CD8-positive, alpha-beta memory T cell (primary cell): ENCODE measurements at places on chromosomes 1 and 21. TPM values are rescaled to one million over a fixed set of nuclear protein-coding genes. Genes with fewer than 3 reads are reported as not detected.

DNA sequence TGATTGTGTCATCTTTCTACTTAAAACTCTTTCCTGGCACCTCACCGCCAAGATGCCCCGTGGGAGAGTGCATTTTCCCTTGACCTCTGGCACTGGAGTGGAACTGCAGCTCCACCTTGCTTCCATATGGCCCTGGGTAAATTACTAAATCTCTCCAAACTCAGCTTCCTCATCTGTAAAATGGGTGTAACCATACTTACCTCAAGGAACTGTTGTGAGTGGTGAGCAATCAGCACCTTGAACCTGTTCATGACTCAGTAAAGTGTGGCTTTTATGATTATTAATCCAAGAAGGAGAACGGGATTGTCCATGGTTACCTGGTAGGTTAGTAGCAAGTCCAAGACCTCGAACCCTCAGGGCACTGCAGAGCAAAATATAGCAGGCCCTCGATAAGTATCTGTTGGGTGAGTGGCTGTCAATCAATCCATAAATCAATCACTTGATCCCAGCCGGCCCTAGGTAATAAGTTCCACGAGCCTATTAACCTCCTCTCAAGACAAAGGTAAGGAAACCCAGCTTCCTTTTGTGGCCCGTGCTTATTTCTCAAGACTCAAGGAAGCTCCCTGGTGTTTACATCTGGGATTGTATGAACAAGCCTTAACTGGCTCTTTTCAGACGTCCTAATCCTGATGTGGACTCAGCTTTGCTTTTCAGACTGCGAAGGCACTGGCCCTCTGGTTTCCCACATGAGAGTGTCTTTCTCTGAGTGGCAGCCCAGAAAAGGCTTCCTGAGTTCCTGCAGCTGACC, 114.0 kb upstream of the GJB5 start:
- H3K4me1 ChIP-seq, result no peaks in the 10 kb centered on the region
- H3K4me3 ChIP-seq, result no peak overlapping the region
- no peaks in the 10 kb centered on the region for H3K36me3 ChIP-seq

GRCh38 chr1:221294242-221294641, 415.0 kb downstream of the HLX start:
- H3K27ac ChIP-seq, result no peak overlapping the region
- no peaks in the 10 kb centered on the region for H3K4me1 ChIP-seq

GRCh38 chr1:203036537-203036936, 10.2 kb downstream of the PPFIA4 start:
- no peak overlapping the region for H3K4me3 ChIP-seq
- no peaks in the 10 kb centered on the region for H3K27me3 ChIP-seq
- H3K27ac ChIP-seq, result no peak overlapping the region

- peaks cover 70% of the 10 kb centered on the region for H3K27me3 ChIP-seq
- no peak overlapping the region for H3K27ac ChIP-seq
- peaks cover 31% of the 10 kb centered on the region for H3K4me1 ChIP-seq
- H3K36me3 ChIP-seq, result no peaks in the 10 kb centered on the region
- DNase-seq, result no peak
These were observed 10.0 kb downstream of the NR5A2 start for GRCh38 chr1:200037501-200037900.

GRCh38 chr1:8416881-8417280, 99.0 kb downstream of the SLC45A1 start:
- no peaks in the 10 kb centered on the region for H3K27me3 ChIP-seq
- H3K27ac ChIP-seq, result no peak overlapping the region
- peaks cover 73% of the 10 kb centered on the region for H3K4me1 ChIP-seq
- no peak overlapping the region for H3K4me3 ChIP-seq
- DNase-seq, result no peak

DNA sequence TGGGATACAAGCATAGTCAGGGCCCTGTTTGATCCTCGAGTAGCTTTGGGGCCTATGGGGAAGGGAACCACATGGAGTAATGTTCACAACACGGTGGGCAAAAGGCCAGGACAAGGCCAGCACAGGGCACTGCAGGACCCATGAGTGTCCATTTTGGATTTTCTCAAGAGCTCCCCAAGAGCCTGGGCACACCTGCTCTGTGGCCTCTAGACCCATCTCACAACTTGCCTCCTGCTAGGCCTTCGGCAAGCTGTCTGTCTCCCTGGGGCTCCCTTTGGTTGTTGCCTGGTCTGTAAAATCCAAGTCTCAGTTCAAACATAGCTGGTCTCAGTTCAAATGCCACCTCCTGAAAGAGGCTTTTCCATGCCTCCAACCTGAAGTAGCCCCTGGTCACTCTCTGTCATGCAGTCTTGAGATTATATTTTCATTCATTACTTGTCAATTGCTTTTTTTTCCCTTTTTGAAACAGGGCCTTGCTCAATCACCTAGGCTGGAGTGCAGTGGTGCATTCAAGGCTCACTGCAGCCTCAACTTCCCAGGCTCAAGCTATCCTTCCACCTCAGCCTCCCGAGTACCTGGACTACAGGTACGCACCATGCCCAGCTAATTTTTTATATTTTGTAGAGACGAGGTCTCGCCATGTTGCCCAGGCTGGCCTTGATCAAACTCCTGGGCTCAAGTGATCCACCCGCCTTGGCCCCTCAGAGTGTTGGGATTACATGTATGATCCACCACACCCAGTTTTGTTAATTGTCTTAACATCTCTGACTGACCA, 107.4 kb downstream of the MATN1 start:
- no peak overlapping the region for H3K27ac ChIP-seq
- no peaks in the 10 kb centered on the region for H3K4me1 ChIP-seq
- no peaks in the 10 kb centered on the region for H3K36me3 ChIP-seq
- no peak for DNase-seq
- H3K27me3 ChIP-seq, result no peaks in the 10 kb centered on the region

DNA sequence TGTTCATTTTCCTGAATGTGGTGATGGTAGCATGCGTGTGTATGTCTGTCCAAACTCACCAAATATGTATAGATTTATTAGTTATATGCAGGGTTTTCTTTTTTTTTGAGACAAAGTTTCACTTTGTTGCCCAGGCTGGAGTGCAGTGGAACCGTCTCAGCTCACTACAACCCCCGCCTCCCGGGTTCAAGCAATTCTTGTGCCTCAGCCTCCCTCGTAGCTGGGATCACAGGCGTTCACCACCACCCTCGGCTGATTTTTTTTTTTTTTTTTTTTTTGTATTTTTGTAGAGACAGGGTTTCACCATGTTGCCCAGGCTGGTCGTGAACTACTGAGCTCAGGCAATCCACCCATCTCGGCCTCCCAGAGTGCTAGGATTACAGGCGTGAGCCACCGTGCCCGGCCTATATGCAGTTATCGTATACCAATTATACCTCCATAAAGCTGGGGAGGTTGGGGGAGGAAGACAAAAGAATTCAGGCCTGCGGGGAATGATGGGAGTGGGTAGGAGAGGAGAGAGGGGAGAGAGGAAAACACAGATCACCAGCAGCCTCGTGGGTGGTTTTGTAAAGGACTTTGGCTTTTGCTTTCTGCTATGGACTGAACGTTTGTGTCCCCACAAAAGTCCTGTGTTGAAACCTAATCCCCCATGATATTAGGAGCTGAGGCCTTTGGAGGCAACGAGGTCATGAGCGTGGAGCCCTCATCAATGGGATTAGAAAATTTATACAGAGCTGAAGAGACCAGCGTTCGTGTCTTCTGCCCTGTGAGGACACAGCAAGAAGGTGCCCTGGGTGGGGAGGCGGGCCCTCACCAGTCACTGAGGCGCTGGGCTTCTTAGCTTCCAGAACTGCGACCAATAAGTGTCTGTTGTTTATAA, 4.4 kb upstream of the HNRNPU start:
- H3K4me3 ChIP-seq, result no peak overlapping the region
- no peak overlapping the region for H3K27ac ChIP-seq
- peaks cover 19% of the 10 kb centered on the region for H3K4me1 ChIP-seq
- no peaks in the 10 kb centered on the region for H3K36me3 ChIP-seq

DNA sequence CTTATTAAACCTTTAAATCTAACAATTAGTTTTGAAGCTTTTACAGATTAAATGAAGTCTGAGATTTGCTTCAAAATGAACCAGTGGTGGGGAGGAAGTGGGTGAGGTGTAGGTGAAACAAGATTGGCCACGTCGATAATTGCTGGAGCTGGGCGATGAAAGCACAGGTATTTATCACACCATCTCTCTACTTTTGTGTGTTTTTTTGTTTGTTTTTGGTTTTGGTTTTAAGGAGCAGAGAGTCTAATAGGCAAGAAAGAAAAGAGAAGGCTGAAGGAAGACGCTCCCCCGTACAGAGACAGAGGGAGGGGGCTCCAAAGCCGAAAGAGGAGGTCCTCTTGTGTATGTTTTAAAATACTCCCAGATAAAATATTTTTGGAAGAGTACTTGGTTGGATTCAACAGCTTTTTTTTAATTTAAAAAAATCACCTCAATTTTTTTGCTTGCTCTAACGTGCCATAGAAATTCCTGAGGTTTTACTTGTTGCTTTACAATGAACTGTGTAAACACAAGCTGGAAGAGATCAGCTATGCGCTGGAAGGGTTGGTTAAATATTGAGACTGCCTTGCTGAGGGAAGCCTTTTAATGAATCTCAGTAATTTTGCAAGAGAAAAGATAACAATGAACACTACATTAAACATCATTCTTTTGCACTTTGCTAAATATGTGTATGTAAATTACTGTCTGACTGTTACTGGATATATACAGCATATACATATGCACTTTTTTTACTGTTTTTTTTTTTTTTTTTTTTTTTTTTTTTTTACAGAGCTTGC, 6.7 kb upstream of the LGALS8 start:
- H3K27me3 ChIP-seq, result no peaks in the 10 kb centered on the region
- H3K4me1 ChIP-seq, result peaks cover 7% of the 10 kb centered on the region
- DNase-seq, result peak; percentile 23
- H3K27ac ChIP-seq, result no peak overlapping the region
- no peaks in the 10 kb centered on the region for H3K36me3 ChIP-seq
- peak overlapping the region; percentile 24 for H3K4me3 ChIP-seq

- peaks cover 26% of the 10 kb centered on the region for H3K4me1 ChIP-seq
- no peaks in the 10 kb centered on the region for H3K27me3 ChIP-seq
- DNase-seq, result no peak
- H3K36me3 ChIP-seq, result no peaks in the 10 kb centered on the region
These were observed 6.3 kb upstream of the KYAT3 start for GRCh38 chr1:88998716-88999115.

DNA sequence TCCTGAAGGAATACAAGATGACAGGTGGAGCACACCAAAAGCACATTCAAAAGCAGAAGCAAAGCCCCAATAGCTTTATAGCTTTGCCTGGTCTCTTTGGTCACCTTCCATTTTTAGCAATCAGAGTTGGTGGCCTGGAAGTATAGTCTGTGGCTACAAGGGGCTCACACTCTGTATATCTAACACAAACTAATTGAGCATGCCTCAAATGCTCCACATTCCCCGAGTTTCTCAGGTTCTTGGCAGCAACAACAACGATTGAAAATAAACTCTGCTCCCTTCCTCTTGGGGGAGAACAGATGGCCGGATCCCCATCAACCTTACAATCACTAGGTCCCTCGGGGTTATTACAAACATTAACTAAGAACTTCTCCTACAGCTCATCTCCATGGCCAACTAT, 24.9 kb upstream of the TADA1 start:
- DNase-seq, result no peak
- H3K4me1 ChIP-seq, result no peaks in the 10 kb centered on the region
- H3K27me3 ChIP-seq, result no peaks in the 10 kb centered on the region
- H3K27ac ChIP-seq, result no peak overlapping the region

GRCh38 chr1:203523667-203524066, 29.7 kb downstream of the OPTC start:
- no peak overlapping the region for H3K27ac ChIP-seq
- no peak overlapping the region for H3K4me3 ChIP-seq
- H3K36me3 ChIP-seq, result no peaks in the 10 kb centered on the region
- H3K27me3 ChIP-seq, result no peaks in the 10 kb centered on the region

DNA sequence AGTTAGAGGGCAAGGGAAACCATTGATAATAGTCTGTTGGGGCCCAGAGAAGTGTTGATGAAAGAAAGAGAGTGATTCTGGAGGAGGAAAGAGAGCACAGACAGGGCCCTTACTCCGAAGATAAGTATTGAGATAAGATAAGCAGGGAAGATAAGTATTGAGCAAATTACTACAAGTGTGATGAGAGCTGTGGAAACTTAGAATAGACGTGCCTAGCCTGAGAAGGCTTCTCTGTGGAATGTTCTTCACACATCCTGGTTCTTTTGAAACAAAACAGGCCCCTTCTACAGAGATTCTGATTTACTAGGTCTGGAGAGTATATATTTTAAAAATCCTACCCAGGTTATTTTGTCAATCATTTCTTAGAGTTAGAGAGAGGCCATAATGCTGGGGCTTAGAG, 26.4 kb downstream of the FNBP1L start:
- no peak overlapping the region for H3K4me3 ChIP-seq
- no peaks in the 10 kb centered on the region for H3K36me3 ChIP-seq
- H3K4me1 ChIP-seq, result no peaks in the 10 kb centered on the region
- no peak overlapping the region for H3K27ac ChIP-seq
- H3K27me3 ChIP-seq, result no peaks in the 10 kb centered on the region
- DNase-seq, result no peak

- no peaks in the 10 kb centered on the region for H3K4me1 ChIP-seq
- no peak for DNase-seq
- no peaks in the 10 kb centered on the region for H3K27me3 ChIP-seq
- no peak overlapping the region for H3K4me3 ChIP-seq
These were observed 9.9 kb upstream of the C1QA start for GRCh38 chr1:22626237-22627157.

GRCh38 chr1:32138965-32139364, 31.1 kb downstream of the KPNA6 start:
- DNase-seq, result no peak
- H3K4me3 ChIP-seq, result no peak overlapping the region
- H3K27me3 ChIP-seq, result no peaks in the 10 kb centered on the region
- H3K27ac ChIP-seq, result no peak overlapping the region
- H3K4me1 ChIP-seq, result peaks cover 14% of the 10 kb centered on the region

DNA sequence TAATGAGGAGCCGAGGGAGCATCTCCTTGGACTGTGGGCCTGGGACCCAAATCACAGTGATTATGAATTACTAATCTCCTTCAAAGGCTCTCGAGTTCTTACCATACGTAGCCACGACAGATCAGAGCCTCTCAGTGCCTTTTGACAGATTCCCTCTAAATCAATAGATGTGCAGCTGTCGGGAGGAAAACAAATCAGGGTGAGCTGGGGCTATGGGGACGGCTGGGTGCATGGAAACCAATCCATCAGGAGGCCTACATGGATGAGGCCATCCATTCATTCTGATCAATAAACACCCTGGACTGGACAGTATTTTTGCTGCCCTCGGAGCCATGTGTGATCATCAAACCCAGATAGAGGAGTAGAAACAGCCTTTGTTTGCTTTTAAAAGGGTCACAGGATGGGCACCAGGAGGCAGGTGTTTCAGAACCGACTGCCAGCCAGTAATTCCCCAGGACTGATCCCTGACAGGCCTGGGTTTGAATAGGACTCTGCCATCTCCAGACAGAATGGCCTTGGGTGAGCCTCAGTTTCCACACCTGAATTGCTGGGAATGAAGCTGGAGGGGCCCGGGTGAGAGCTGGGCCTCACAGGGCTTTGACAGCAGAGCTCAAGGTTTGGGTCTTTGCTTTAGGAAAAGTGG, 532.8 kb downstream of the MATN1 start:
- peaks cover 14% of the 10 kb centered on the region for H3K4me1 ChIP-seq
- DNase-seq, result no peak

- no peak overlapping the region for H3K4me3 ChIP-seq
- no peaks in the 10 kb centered on the region for H3K4me1 ChIP-seq
- H3K27me3 ChIP-seq, result peaks cover 6% of the 10 kb centered on the region
- H3K36me3 ChIP-seq, result no peaks in the 10 kb centered on the region
- DNase-seq, result no peak
- H3K27ac ChIP-seq, result no peak overlapping the region
These were observed 39.7 kb upstream of the ETV3 start for GRCh38 chr1:157177733-157178394.

Gene ZC3H12A
- polyA plus RNA-seq, result 11.6 TPM

Gene PRMT2
- polyA plus RNA-seq, result 287 TPM

Gene DCAF6
- 15.4 TPM for polyA plus RNA-seq

Gene ILDR2
- not detected for polyA plus RNA-seq

Gene OLFML3
- polyA plus RNA-seq, result not detected
